Activated CD4-positive, alpha-beta T cell treated with anti-CD3 and anti-CD28 coated beads, Interleukin-2, amount 50 U/mL, for 24 hours (primary cell): ENCODE measurements at places on chromosomes 3 and 15.

DNA sequence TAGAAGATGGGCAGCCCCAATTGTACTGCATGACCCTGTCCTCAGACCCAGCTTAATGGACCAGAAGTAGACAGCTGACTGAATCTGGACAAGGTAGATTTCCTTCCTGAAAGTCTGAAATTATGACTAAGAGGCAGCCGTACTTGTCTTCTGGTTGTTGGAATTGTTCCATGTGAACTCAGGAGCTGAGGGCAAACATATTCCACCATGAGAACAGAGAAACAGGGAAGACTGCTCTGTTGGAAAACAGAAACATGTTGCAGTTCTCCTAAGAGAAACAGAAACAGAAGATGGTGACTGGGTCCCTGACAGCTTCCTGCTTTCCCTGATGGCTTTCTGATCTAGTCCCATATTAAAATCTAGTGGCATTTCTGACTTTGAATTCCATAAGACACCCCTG lies 24.1 kb downstream of the POPDC2 start:
- DNase-seq, result no peak

DNA sequence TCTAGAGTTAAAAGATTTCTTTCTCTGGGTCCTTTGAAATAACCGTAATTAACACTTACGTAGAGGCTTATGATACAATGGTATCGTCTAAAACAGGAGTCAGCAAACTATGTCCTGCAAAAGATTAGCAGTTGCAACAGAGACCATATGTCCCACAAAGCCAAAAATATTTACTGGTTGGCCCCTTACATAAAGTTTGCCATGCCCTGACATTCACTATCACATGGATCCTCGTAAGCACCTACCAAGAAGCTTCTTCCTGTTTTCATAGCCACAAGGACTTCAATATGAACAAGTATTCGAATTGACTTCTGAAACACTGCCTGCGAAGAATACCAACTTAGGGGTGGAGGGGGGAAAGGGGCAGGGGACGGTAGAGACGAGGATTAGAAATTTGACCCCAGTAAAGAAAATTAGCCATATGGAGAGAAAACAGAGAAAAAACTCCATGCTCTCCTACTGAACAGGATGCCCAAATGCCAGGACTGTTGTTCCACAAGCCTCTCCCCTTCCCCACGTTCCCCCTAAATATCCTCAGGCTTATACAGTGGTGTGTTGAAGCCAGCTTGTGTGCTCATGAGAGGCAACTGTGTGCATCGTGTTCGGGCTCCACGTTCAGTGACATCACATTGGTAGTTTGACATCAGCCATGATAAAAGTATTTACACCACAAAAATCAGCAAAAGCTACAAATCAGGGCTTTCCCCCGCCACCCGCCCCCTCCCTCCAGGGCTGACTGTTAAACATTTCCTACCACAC lies 144.1 kb upstream of the HES1 start:
- no peak for DNase-seq

- no peak for DNase-seq
Measured at GRCh38 chr3:52481819-52482521, 13.2 kb upstream of the STAB1 start.

DNA sequence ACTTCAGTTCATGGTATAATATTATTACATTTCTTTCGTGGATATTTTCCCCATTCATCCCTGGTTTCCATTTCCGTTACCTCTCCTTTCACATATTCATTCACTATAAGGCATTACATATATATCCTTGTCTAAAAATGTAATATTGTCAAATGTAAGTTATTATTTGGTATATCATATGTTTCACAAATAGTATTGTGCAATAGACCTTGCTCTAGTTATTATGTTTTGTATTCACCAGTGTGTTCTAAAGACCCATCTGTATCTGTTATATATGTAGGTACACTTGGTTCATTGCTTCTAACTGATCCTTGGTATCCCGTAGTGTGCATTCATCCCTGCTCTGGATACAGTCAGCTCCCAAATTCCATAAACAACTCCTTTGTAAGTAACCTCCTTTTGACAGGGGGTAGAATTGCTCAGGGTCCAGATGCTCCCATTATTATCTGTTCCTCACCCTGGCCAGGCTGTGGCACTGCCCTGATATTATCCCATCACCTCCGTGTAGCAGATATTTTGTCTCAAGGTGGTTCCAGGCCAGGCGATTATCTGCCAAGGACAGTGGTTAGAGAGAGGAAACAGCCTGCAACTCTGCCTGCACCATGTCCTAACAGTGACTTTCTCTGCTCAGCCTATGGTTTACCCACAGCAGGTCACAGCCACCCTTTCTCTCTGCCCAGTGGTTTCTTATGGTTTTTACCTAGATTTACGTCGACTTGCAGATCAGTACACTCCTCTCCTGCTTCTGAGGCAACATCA lies 29.2 kb downstream of the PAQR9 start:
- DNase-seq, result no peak

DNA sequence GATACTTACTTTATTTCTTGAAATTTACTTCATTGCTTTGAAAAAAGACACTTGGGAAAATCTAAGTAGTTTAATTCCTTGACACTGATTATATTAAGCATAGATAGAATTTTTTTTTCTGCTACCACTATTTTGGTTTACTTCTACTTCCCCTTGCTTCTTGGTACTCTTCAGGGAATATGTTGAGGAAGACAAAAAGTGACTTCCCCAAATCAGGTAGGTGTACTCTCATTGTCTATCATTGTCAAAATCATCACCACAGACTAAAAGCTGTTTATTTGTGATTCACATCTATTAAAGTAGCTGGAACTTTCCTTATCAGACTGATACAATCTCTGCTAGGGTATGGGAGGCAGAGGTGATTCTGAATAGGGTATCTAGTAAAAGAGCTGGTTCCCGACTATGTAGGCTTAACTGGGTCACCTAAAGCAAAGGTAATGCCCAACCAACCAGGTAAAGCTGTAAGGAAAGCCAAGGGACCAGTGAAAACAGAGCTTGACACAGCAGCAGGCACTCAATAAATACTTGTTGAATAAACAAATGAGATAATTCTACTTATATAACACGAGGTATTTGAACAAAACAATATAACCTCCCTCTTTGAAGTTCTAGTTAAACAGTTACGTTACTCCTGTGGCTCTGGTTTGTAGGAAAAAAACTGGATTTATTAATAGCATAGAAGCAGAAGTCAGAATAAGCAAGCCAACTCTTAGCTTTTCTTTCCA lies 346.9 kb downstream of the PLCL2 start:
- no peak for DNase-seq

DNA sequence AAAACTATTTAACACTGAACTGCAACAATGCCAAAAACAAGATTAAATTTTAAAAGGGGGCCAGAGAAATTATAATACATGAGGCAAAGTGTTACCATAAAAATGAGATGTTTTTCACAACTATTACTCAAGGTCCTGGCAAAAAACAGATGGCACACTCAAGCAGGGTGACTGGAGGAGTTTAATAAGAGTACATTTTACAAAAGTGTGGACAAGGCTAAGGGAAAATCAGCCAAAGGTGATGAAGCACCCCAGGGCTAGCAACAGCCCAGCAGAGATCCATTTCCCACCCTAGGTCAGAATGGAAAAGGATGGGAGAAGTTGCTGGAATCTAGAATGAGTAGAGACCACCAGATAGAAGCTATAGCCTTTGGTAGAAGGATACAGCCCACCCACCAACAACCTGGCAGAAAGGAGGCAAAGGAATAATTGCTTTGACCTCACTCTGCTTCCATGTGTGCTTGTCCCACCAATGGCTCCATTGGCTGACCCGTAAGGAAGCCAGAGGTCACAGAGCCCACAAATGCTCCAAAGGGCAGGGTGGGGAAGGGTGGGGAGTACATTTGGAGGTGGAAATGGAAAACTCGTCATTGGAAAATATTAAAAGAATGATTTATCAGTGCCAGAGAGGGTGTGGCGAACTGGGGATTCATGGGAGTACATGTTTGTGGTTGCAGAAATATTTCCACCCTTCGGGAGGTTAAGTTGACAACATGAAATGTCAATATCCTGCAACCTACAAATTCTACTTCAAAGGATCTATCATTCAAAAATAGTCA lies 161.0 kb upstream of the UBE2E2 start:
- no peak for DNase-seq

- no peak for DNase-seq
Measured at GRCh38 chr3:126895178-126896066, 87.5 kb upstream of the PLXNA1 start.

- no peak for DNase-seq
Measured at GRCh38 chr15:69119683-69120395, 40.6 kb upstream of the GLCE start.

DNA sequence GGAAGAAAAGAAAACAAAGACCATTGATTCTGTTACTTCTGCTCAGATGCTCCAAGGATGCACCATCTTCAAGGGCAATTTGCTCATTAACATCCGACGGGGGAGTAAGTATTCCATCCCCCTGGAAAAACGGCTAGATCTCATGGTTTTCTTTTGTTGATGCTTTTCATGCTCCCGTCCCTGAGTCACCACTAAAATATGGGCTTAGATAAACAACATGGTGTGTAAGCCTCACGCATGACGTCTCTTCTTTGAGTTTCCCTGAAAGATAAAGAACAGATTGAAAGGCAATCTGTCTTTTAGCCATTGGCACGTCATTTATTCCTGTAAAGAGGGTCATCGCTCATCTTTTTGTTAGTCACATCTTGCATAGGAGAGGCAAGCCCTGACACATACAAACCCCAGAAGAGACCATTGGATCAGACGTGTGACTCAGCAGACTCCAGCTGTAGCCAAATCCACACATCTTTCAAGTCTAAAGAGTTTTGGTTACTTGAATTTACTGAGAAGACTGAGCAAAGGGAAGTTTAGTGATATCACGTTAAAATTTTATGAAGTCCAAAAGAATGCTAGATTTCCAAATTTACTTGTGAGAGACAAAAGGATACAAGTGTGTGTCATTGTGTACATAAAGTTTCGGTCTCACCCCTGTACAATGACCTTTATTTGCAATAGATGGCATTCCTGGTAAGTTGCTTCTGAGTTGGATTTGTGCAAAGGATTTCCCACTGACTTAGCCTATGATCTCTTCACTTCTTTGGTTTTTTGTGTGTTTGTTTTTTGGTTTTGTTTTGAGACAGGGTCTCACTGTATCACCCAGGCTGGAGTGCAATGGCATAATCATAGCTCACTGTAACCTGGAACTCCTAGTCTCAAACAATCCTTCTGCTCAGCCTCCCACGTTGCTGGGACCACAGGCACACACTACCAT lies 110.5 kb downstream of the PGPEP1L start:
- no peak for DNase-seq

DNA sequence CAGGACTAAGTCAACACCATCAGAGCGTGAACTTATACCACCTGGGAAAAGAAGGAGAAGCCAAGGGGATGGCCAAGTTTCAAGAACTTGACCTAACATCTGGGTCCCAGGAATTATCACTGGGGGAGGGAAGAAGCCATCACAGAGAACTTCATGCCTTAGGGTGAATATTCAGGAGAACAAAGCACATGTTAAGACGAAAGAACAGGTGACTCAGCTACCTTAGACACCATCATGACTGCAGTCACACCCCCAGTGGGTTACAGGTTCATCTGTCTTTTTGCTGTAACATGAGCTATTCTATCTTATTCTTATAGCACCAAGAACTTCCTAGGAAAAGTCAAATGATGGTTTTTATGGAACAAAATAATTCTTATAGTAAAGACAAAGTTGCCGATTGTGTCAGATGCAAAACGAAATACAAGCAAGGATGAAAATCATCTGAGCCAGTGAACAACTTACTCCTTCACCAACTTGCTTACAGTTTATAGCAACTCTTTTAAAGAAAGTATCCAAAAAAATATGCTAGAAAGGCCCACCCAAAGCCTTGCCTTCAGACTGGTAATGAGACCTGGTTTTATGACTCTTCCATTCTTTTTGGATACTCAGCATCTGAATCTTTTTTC lies 72.0 kb downstream of the TPRA1 start:
- no peak for DNase-seq

GRCh38 chr15:39641191-39641889 lies 60.5 kb downstream of the THBS1 start:
- DNase-seq, result no peak

- DNase-seq, result no peak
Measured at GRCh38 chr3:95717048-95717447, 1097.3 kb upstream of the EPHA6 start.

DNA sequence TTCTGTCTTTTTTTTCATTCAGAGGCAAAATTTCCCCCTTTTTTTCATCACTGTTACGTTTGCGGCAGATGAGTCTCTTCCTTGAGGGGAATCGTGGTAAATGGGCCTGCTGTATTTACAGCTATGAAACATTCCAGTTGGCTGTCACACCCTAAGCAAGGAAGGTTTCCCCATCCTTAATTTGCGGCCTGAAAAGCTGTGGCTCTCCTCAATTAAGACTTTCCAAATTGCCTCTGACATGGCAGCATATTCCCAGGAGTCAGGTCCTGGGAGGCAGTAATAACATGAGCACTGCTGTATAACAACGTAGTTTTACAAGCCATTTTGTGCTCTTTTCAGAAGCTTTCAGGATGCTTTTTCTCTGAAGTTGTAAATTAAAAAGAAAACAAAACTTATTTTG lies 420.9 kb downstream of the LPP start:
- no peak for DNase-seq

- no peak for DNase-seq
Measured at GRCh38 chr3:53628536-53629401, 134.4 kb downstream of the CACNA1D start.

- no peak for DNase-seq
Measured at GRCh38 chr3:46386205-46386604, 15.5 kb downstream of the CCR5 start.

DNA sequence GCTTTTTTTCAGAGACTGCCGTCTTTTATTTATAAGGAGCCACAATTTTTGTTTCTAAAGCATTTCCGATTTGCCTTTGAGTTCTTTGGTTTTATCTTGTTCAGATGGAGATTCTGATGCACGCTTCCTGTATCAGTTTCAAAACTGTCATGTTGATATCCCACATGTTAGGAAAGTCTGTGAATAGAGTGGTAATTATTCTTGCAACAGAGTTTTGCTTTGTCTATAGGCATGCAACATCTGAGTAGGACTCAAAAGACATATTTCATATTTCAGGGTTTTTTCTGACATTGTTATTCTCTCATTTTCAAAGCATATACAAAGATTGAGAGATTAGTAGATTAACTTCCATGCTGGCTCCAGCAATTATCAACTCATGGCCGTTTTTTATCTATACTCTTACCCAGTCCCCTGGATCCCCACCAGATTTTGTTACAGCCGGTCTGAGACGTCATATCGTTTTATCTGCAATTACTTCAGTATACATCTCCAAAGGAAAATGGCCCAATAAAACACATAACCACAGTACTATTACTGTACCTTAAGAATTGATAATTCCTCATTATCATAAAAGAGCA lies 22.4 kb downstream of the PAQR5 start:
- no peak for DNase-seq
